ENCODE measurements at places on chromosomes 1 and 21.

GRCh38 chr1:203328714-203329122 is 22.2 kb downstream of the FMOD start:
- no peak for DNase-seq

- DNase-seq, result no peak
These were observed 62.0 kb upstream of the LPGAT1 start for GRCh38 chr1:211892577-211892976.

DNA sequence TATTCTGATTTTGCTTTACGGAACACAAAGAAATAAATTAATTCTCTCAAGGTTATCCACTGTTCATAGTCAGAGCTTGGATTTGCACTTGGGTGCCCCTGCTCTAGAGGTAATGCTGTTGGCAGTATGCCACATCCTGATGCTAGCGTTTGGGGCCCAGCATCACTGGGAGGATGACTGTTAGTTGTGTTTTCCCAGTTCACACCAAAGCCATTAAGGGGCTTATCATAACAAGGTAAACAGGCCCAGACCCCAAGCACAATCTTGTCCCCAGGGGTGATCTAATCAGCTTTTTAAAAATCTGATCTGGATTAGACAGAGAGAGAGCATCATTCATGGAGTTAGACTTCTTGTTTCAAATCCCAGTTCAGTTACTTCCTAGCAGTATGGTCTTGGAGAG is 60.2 kb upstream of the PBX1 start:
- DNase-seq, result no peak

DNA sequence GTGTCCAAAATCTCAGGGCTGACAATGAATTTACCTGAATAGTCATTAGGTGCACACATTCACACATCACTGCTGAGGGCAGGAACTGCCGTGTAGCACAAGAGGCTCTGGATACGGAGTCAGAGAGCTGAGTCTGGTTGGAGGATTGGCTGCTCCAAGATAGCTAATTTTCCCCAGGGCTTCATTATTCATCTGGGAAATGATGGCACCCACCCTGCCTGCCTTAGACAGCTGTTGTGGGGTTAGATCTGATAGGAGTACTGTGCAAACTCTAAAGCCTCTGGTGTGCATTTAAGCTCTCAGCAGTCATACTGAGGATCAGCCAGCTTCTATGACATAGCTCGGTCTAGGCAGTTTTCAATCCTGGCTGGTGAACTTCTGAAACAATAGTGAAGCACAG is 67.0 kb downstream of the LMX1A start:
- no peak for DNase-seq

GRCh38 chr1:41859686-41860085 is 59.0 kb downstream of the HIVEP3 start:
- DNase-seq, result no peak

Data from effector memory CD4-positive, alpha-beta T cell (primary cell).